ENCODE measurements at places on chromosomes 3 and 15.

GRCh38 chr3:66639809-66640356 lies 139.1 kb upstream of the LRIG1 start:
- no peak for DNase-seq

DNA sequence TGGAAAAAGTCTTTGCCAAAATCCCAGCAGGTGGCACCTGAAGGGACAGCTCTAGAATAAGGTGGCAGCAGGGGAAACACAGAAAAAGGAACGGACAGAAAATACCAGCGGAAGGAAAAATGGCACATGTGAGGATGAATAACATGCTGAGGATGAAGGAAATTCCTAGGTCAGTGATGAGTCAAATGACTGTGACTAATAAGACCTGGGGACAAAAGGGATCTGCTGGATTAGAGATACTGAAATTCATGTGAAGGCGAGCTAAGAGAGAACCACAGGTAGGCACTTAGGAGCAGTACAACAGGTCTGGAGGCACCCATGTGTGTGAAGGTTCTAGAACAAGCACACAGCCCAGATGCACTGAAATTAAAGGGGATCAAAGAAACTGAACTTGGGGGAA lies 482.5 kb downstream of the FOXP1 start:
- DNase-seq: no peak

DNA sequence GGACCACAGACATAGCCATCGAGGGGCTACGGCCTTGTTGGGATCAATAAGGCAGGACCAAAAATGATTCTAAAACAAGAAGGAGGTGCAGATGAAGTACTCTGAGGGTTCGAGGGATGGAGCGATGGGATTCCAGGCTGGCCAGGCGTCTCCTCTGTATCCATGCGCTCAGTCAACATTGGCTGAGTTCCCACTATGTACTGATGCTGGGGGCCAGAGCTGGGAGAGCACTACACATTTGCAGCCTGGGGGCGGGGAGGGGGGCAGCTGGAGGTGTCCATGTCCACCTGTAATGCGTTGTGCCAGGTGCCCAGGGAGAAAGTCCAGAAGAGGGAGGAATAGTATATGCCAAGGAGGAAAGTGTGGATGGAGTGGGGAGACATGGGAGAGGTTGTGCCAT lies 81.5 kb downstream of the AAGAB start:
- no peak for DNase-seq

- DNase-seq: no peak
Measured at GRCh38 chr15:86267892-86268291, 188.2 kb downstream of the AGBL1 start.

- no peak for DNase-seq
Measured at GRCh38 chr3:142886940-142887339, 1.9 kb downstream of the PCOLCE2 start.

GRCh38 chr3:72604328-72604727 lies 243.9 kb downstream of the SHQ1 start:
- DNase-seq: no peak

DNA sequence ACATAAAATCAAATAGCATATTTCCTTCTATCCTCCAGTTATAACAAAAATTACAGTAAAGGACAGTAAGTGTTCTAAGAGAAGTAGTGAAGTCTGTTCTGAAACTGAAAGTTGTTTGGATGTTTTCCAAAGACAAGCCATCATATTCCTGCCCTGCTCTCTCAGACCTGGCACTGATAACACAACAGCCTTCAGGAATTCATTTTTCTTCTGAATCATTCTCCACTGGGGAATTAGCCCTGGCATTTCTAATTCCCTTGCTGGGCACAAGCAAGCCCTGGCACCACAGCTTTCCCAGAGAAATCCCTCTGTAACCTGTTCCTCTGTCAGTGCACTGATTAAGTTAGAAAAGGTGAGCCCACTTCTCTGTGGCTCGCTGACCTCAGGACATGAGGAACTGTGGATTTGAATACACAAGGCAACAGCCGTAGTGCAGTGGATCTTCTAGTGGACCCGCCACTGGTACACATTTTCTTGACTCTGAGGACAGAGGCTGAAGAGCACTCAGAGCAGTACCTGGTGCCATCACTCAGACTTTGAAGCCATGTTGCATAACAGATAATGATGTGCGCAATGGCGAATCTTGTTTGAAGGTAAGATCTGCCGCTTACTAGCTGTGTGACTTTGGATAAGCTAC lies 61.6 kb downstream of the WWTR1 start:
- DNase-seq: no peak

DNA sequence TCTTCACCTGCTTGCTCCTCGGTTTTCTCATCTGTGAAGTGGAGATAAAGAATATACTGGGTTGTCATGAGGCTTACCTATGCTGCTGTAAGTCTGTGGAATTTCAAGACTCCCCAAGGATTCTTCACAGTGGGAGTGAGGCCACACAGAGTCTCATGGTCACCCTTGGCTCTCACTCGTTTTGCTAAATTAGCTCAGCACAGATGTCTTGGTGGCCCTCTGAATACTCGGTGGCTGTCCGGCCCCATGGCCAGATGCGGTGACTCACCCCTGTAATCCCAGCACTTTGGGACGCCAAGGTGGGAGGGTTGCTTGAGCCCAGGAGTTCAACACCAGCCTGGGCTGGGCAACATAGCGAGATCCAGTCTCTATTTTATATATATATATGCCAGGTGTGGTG lies 5.0 kb upstream of the CHCHD6 start:
- no peak for DNase-seq

DNA sequence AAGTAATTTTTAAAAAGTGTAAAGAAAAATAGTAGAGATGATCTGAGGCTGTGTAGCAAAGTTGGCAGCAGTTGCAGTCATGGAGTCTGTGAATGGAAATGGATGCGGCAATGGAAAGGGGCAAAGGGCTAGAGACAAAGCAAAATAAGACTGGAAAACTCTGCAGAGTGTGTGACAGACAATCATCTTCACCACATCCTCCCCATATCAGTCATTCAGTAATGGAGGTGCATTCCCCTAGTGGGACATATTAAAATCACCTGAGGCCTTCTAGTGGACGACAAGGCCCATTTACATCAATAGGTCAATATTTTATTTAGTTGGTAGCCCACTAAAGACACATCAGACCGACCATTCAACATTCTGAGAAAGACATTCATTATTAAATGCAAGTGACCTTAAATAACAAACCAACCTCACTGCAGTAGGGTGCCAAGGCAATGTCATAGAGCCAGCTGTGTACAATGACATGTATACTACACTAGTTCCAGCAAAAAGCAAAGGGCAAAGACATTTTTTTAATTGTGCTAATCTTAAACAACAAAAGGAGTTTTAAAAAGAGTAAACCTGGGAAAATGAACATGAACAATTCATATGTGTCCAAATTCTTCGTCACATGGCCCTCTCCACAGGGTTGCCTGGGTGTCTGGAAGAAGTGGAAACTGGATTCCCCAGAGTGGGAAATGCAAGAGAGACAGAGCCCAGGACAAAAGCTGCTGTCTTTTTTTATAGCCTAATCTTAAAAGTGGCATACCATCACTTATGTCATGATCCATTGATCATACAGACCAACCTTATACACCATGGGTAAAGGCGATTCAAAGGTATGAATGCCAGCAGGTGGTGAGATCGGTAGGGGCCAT lies 15.6 kb upstream of the RAP2B start:
- DNase-seq: no peak

GRCh38 chr3:122415104-122415744 lies 638 bp downstream of the WDR5B start:
- no peak for DNase-seq

- DNase-seq: peak; percentile 8
Measured at GRCh38 chr3:100401674-100402041, 319 bp downstream of the LNP1 start.

- no peak for DNase-seq
Measured at GRCh38 chr3:52197499-52197841, 490 bp upstream of the ALAS1 start.

DNA sequence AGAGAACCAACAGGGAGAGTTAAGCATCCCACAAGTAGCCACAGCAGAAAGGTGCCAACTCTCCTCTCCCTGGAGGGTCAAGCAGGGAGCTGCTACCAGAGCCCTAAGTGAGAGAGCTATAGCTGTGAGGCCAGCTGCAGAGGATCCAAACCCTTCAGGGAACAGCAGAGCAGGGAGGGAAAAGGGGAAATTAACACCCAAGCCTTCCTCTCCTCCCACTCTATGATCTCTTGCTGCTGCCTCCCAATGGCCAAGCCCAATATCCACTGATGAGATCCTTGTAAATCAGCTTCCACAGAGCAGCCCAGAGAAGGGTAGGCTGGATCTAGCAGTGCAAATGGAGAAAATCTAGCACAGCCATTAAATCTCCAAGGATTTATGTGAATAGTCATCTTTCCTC lies 68.2 kb upstream of the THBS1 start:
- DNase-seq: no peak

- DNase-seq: no peak
Measured at GRCh38 chr3:4476496-4476895, 9.4 kb upstream of the SUMF1 start.

GRCh38 chr15:66959875-66960274 lies 105.5 kb upstream of the SMAD3 start:
- DNase-seq: no peak

DNA sequence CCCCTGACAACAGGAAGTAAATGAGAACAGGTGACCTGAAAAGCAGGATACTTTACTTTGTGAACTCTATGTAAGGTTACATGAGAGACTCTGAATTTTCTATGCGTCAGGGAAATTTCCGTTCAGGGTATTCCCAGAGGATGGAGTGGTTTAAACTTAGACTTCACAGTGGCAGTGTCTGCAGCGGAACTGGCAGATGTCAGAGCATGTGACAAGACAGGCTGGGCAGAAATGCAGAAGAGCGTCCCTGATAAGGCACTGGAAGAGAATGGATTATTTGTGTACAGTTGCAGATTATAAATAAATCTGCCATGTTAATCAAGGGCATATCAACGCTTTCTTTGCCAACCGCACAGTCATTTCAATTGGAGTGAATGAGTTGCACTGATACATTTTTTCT lies 598.4 kb upstream of the ZNF717 start:
- DNase-seq: no peak

DNA sequence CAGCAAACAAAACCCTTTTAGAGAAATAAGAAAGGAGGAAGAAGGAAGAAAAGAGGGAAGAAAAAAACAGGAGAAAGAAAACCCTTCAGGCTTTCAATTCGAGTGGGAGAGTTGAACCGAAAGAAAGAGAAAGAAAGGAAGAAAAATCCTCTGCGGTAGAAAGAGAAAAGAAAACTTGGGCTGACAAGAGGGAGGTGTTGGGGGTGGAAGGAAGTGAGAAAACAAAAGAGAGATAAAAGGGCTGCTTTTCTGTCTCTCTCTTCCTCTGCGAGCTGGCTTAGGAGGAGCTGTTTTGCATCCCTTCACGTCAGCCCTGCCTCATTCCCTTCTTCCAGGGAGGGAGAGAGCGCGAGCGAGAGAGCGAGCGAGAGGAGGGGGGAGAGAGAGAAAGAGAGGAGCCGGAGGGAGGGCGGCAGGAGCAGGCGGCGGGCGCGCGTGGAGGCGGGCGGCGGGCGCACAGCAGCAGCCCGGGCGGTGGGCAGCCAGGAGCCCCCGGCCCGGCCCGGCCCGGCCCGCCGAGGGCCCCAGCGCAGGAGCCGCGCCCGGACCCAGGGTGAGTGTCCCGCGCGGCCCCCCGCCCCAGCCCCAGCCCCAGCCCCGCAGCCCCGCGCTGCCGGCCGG lies at the start of gene ZNF710:
Gene ZNF710 (plus strand): TSS at position 263 of the 621 bp plus-strand sequence. CDS start 65,814 bp downstream, outside the sequence.
- DNase-seq: no peak

GRCh38 chr3:129004639-129005295 lies 3.7 kb downstream of the EFCC1 start:
- DNase-seq: no peak

- no peak for DNase-seq
Measured at GRCh38 chr3:42887084-42887483, 11.4 kb upstream of the CYP8B1 start.
